ENCODE measurements at places on chromosomes 7 and 10.

GRCh38 chr10:27680691-27681605 lies 64.7 kb downstream of the MKX start:
- no peak for DNase-seq

DNA sequence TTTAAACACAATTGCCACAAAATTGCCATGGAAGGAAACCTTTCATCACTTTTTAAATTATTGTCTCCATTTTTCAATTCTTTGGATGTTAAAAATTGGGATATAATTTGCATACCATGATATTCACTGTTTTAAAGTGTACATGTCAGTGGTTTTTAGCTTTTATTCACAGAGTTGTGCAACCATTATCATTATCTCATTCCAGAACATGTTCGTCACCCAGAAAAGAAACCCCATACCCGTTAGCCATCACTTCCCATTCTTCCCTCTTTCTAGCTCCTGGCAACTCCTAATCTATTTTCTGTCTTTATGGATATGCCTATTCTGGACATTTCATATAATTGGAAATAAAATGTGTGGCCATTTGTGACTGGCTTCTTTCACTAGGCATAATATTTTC lies 260.3 kb upstream of the FERD3L start:
- DNase-seq, result no peak

DNA sequence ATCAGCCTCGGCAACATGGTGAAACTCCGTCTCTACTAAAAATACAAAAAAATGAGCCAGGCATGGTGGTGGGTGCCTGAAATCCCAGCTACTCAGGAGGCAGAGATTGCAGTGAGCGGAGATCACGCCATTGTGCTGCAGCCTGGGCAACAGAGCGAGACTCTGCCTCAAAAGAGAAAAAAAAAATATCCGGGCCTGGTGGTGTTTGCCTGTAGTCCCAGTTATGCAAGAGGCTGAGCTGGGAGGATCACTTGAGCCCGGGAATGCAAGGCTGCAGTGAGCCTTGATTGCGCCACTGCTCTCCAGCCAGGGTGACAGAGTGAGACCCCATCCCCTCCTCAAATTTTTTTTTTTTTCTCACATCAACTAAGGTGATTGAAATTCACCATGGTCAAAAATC lies 42.8 kb downstream of the CDC123 start:
- DNase-seq, result no peak

- no peak for DNase-seq
Measured at GRCh38 chr7:69878591-69878990, 280.3 kb downstream of the AUTS2 start.

DNA sequence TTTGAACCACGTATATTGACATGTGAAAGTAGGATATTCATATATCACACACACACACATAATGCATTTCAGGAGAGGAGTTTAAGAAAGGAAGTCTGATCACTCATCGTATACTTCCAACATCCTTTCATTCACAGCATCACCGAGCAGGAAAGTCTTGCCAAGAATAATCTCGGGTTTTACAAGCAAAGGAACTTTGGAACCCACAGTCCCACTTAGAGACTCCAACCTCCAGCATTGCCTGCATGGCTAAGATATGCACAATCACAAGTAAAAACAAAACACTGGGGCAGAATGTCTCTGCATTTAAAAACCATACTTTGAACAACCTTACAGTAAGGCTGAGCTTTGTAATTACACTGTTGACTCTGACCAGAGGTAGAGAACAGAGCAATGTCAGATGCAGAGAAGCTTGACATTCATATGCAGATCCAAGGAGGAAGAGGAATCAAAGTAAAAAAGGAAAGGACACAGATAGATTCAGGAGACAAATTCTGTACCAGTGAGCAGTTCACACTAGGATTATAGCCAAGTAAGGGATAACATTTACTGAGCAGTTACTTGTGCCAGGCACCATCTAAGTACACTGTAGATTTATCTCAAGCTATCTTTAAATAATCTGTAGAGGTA lies 14.8 kb downstream of the THSD7A start:
- DNase-seq, result no peak

GRCh38 chr10:127735156-127735555 lies 1.8 kb upstream of the FOXI2 start:
- DNase-seq, result no peak

- no peak for DNase-seq
Measured at GRCh38 chr10:59557642-59558041, 152.0 kb downstream of the SLC16A9 start.

DNA sequence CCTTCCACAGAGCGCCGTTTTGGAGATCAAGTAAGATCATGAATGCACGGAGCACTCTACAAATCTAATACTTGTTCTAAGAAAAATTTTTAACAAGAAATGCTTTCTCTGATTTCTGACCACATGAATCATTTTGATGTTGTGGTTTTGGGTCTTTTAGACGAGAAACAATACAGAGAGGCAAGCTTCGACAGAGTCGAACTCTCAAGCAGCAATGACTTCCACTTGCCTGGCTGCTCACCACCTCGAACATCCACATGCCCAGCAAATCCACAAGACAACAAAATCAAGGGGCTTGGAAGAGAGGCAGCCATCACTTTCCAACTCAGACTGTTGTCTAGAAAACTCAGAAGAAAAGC lies 69.4 kb upstream of the GSDME start:
- DNase-seq, result no peak

DNA sequence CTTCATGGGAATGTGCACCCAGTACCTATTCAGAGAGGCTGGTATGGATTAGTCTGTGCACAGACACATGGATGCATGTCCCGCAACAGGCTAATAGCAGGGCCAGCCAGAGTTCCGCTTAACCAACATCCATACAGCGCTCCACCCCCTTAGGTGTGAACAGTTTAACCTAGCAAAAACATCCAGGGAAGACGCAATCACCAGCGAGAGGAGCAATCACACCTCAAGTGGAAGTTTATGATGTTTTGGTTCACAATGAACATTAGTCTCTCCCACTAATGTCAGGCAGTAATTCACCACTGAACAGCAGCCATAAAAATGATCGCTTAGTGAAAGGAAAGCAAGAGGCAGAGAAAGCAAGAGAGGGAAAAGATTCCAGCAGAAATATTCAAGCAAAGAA lies 91.1 kb downstream of the PLXNA4 start:
- no peak for DNase-seq

- DNase-seq, result peak; percentile 65
Measured at GRCh38 chr10:103888113-103888841, 29.7 kb downstream of the STN1 start.

GRCh38 chr10:89002226-89002978 lies 11.8 kb downstream of the FAS start:
- no peak for DNase-seq

DNA sequence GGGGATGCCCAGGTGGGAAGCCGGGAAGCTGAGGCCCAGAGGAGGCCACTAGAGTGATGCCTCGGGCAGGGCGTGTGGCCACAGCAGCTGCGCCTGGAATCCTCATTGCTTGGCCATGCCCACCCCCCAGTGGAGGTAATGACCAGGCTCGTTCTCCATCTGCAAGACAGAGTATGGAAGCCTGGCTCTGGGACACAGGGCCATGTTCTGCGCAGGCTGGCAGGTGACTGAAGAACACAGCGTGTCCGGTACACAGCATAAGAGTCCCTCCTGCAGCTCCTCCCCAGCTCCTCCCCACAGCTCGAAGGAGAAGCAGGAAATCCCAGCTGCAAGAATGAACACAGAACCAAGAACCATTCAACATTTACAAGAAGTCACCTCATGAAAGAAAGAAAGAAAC lies 64.8 kb downstream of the SMURF1 start:
- DNase-seq, result no peak

GRCh38 chr7:17301471-17302456 lies 3.3 kb downstream of the AHR start:
- peak; percentile 63 for DNase-seq

DNA sequence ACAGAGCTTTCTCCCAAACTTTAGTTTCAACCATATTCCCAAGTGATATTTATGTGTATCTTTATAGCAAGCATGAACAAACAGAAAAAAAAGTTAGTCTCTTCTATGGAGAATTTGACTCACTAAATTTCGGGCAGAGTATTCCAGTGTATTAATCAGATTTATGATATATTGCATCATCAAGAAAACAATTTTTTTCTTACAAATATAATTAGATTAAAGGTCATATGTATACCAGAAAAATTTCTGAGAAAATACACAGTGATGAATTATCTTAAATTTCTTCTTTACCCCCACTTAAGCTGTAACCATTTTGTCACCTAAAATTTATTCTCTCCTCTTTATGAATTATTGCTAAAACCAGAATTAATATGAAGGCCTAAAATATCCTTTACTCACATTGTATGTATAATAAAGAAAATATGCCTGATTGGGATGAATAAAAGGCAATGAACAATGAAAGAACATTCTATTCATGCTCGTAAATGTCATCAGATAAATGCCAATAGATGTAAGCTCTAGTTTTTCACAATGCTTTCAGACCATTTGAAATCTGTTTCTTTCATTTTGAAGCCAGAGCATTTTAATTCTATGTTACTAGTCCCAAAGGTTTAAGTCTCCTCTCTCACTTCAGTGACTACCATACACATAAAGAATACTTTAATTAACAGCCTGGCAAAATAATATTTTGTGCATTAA lies 192.1 kb downstream of the HGF start:
- DNase-seq, result no peak

- peak; percentile 79 for DNase-seq
Measured at GRCh38 chr10:6014241-6014761, 37.0 kb upstream of the IL15RA start.

DNA sequence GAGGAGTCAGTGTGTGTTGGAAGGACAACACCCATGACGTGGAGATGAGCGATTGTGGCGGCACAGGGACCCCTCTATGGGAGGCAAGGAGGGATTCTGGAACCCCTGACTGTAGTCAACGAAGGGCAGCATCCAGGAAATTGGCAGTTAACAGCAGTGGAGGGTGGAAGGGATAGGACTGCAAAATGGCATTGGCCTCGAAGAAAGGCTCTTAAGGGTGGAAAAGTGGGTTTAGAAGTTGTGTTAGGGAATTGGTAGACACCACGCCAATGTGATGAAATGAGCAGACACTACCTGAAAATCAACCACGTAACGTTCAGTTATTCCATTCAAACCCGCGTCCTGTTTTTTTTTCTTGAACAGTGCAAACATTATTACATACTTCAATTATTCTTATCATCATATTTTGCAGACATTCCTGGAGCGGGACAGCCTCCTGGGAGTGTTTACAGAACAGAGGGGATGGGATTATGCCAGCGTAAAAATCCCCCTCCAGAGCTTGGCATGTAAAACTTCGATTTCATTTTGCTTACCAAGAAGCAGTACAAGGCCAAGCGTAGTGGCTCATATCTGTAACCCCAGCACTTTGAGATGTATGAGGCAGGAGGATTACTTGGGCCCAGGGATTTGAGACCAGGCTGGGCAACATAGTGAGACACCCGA lies 272.1 kb downstream of the WDR37 start:
- DNase-seq, result no peak

- no peak for DNase-seq
Measured at GRCh38 chr7:156195276-156195675, 383.0 kb upstream of the SHH start.

DNA sequence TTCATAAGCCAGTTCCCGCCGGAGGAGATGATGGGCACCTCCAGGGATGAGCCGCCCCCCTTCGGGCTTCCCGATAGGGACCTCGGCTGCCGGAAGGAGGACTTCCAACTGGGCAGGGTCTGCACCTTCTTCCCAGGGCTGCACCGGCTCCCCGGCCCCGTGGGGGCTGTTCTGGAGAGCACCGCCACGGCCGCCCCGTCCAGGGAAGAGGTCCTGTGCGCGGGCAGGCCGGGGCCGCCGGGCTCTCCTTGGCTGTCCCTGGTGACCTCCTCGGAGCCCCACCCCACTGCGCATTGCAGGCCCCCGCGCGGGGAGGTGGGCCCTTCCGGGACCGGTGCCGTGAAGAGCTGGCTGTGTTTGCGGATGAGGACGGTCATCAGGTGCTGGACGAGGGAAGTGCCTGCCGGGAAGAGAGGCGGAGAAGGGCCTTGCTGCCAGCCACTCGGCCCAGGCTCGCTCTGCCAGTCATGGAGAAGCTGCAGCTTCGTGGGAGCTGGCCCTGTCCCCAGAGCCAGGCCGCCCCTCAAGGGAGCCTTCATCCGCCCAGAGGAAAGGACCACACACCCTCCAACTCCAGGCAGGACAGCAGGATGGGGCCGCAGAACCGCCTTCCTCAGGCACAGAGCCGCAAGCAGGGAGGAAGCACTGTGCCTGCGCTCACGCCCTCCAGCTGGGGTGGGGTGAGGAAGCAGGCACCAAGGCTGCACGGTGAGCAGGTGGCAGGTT lies 144.4 kb downstream of the MAPK8 start:
- DNase-seq, result no peak

DNA sequence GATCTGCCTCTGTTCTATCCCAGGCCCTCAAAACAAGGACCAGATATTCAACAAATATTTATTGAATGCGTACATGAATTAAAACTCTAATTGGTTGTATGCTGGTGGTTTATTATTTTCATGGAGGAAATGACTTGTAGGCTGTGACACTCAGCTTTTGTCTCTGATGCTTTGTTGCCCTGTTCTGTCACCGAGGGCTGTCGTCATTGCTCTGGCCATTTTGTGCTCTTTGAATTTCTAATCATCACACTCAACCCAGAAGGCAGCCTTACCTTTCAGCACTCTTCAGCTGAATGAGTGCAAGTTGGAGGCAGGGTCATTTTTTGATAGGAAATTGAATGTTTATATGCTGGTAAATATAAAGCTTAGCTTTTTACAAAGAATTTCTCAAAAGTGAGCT lies 14.5 kb downstream of the SRGN start:
- no peak for DNase-seq

- DNase-seq, result no peak
Measured at GRCh38 chr7:96400001-96400400, 78.1 kb upstream of the SLC25A13 start.

- DNase-seq, result no peak
Measured at GRCh38 chr7:29839302-29839701, 33.0 kb downstream of the WIPF3 start.

DNA sequence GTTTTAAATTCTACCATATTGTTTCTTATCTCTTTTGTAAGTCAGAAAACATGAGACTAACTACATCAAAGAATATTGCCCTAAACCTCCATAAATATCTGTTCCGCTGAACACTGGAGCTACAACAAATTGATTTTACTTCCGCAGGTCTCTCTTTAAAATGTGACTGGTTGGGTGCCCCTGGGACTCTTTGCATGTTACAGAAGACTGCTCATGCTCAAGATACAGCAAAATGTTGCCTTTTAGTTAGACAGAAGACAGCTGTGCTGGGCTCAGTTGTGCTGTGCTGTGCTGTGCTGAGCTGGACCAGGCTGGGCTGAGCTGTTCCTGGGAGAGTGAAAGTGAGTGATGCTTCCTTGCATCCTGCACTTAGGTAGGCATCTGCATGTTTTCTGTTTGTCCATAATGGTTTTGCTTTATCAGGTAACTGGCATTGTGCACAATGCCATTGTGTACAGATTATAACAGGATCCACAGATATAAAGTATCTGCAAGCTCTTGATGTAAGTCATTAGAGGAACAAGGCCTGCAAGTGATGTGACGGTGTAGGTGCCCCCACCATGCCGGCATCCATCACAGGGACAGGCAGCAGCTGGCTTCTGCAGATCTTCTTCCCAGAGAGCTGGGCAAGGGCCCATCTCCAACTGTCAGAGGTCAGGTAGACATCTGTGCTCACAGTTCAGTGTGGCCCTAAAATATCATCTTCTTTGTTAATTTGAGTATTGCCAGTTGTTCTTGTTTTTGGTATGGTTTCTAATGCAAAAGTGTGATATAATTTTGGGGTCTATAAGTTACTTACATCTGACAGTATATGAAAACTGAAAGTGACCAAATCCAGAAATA lies 972.5 kb upstream of the CELF2 start:
- peak; percentile 9 for DNase-seq
